ENCODE measurements at places on chromosomes 7 and 10. TPM values are rescaled to one million over a fixed set of nuclear protein-coding genes. Genes with fewer than 3 reads are reported as not detected.

Gene DYNC1I1
- total RNA-seq: 13.2 TPM

GRCh38 chr7:116439005-116439404, 60.5 kb upstream of the CAV2 start:
- DNase-seq: no peak

DNA sequence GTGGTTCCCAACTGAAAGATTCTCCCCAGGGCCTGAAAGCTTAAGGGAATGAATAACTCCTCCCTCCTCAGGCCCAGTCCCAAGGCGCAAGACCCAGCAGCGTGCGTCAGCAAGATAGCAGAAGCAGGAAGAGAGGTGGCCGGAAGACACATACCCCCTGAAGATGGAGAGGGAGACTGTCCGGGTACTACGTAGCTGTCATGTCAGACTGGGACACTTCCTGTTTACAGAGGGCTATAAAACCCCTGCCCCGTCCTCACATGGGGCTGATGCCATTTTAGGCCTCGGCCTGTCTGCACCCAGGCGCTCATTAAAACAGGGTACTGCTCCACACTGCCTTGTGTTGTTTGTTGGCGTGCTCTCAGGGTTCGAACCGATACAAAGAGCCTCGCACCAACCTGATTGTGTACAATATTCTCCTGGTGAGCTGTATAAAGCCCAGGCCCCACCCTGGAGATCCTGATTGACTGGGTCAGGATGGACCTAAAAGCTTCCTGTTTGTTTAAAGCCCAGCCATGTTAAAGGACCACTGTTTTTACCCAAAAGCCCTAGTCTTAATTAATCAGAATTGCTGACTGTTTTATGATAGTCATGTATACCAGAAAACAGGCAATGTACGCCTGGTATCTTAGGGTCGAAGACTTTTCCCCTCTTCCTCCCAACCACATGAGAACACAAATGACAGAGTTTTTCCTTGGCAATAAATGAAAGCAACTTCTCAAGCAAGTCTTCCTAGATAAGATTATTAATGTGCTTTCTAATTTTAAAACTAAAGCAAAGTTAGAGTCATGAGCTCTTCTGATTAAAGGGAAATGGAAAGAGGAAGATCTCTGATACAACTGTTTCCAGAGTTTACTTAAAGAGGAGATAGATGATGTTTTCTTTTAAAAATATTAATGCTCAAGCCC, 251.5 kb downstream of the DOCK4 start:
- no peak for DNase-seq

Gene PTPRE
- total RNA-seq: 14.5 TPM

Gene PALS2
- 5.7 TPM for total RNA-seq

Gene CTAGE8
- total RNA-seq: not detected

DNA sequence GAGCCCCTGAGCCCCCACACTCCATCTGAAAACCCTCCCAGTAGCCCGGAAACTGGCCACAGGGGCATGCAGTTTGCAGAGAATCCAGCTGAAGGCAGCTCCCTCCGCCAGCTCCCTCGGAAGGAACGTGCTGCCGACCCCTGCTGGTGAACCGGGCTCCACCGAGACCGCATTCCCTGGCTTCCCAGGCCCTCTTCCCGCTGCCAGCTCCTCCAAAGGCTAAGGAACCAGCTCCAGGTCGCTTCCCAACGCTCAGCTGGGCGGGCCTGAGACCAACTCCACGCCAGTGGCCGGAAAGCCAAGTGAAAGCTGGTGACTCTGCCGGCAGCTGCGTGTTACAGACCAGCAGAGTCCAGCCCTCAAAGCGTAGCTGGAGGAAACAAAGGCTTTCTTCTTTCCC, 35.8 kb downstream of the GPER1 start:
- DNase-seq: peak; percentile 94

GRCh38 chr7:17580141-17580540, 281.7 kb downstream of the AHR start:
- DNase-seq: no peak

GRCh38 chr10:662223-662605, 27.3 kb downstream of the DIP2C start:
- no peak for DNase-seq

GRCh38 chr7:81721437-81721836, 48.4 kb downstream of the HGF start:
- DNase-seq: no peak

Gene SMC3
- 14.8 TPM for total RNA-seq

DNA sequence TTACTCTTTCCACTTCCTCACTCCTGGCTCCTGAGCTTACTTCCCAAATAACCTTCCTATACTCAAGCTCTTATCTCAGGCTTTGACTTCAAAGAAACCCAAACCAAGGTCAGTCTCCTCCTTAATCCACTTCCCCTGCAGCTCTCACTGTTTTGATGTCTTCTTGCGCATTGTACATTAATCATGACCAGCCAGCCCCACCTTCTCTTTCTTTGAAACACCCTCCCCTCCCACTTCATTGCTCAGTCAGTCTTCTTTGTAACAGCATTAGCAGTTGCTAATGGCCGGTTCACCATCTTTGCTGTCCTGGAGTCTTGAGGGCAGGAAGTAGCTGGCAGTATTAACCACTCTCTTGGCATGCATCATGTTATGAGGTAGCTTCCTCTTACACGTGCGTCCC, 57.9 kb upstream of the CHCHD3 start:
- no peak for DNase-seq

DNA sequence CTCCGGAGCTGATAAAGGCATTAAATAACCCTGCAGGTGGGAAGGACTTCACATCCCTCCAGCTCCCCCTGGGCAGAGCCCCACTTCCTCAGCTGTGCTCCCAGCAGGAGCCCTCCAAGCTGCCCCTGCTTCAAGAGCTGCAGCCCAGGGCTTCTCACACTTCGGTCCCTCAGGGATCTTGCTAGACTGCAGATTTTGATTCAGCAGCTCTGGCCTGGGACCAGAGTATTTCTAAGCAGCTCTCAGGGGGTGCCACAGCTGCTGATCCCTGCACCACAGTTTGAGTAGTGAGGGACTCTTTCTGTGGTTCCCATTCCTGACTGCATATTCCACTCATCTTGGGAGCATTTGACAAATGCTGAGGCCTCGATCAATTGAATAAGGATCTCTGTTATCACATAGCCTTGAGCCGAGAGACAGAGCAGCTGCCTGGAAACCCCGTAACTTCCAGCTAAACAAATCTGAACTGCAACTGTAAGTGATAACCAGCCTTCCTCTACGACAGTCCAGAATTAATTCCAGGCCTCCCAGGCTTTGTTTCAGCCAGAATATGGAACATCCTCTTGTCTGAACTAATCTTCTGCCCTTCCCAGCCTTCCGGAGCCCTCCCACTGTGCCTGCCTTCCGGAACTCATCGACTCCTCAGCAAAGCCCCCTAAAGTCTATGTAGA, 161.4 kb downstream of the CCDC3 start:
- no peak for DNase-seq

- no peak for DNase-seq
Observed at GRCh38 chr10:53003094-53003493, 230.5 kb upstream of the MBL2 start.

DNA sequence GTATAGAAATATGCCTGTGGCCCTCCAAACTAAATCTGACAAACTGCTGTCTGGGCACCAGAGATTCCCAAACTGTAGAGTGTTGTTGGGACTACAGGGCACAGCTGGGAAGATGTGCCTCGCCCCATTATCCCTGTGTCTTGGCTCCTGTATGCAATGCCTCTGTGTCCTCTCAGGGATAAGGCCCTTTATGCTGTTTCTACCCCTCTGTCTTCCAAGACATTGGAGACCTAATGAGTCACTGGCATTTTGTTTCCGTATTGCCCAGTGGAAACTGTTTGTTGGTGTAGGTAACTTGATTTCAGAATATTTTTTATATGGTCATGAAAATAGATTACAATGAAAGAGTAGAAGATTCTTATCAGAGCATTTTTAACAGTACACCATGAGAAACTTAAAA, 183.2 kb downstream of the GLI3 start:
- DNase-seq: no peak

Gene NXPH1
- 0.32 TPM for total RNA-seq

DNA sequence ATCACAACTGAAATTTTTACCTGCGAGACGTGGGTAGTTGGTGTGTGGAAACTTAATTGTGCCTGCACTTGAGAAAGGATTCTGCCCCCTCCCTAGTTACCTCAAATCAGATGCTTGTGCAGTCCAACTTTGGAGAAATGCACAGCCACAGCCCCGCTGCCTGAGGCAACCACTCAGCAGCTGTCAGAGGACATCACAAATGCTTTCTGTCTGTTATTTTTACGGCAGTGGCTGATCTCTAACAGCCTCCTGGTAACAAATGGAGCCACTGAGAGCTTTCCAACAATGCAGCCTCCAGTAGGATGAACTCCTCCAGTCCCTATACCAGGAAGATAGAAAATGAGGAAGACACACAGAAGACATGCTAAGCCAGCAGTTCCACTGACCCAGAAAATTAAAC, 712.2 kb upstream of the GHITM start:
- DNase-seq: no peak

DNA sequence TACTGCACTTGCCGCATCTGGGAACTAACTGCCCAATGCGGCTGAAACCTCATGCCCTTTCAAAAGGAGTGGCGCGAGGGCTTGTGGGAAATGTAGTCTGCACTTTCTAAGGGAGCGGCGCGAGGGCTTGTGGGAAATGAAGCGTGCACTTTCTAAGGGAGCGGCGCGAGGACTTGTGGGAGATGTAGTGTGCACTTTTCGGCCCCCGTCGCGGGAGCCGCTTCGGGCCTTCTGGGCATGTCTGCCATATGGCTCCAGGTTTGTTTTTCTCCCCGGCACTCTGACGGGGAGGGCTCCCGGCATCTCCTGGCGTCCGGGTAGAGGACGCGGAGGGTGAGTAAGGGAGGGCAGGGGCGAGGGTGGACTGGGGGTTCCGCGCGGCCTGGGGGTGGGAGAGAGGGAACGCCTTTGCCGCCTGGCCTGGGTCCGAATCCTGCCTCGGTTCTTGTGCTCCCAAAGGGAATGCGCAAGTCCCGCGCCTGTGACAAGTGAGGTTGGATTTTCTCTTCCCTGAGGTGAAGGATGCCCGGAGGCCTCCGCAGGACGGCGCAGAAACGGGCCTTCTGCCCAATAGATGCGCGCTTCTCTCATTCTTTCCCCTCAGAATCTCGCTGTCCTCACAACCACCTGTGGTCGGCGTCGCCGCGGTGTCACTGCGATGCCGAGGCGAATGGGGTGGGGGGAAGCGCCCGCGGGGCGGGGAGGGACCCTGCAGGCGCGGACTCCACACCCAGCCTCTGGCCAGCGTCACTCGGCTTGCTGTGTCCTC, at the start of gene ZNF37A:
Gene ZNF37A, plus strand, starts transcription at position 180 of the 769 bp plus-strand sequence. CDS start 2,281 bp downstream, outside the sequence.
- DNase-seq: peak; percentile 97

DNA sequence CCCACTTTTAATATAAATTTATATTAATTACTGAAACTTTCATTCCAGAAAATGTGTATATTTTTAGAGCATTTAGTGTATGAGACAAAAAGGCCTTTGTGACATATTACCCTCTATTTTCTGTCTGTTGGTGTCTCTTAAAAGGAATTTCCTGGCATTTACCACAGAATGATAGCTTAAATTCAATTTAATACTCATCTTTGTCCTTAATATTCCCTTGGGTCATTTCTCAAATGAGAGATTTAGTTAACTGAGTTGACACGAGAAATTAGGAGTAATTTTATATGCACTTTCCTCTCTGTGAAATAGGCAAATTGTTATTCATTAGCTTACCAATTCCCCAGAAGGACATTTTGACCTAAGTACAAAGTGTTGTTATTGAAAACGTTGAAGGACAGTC, 101.7 kb upstream of the CTTNBP2 start:
- DNase-seq: no peak

Gene ASZ1
- total RNA-seq: not detected

DNA sequence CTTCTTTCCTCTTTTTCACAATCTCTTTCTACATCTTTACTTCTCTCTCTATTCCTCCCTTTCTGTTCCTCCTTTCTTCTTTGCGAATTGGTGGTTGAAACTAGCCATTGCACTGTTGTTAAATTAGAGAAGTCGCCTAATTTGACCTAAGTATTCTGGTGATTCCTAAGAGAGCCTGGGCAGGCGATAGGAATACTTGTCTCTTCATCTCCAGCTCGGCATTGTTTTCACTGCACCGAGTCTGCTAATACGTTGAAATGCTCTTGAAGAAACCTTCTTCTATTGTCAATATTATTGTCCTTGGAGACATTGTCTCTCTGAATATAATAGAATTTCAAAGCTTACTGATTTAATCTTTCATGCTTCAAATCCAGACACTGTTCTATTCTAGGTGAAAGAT, 31.7 kb downstream of the KCND2 start:
- DNase-seq: no peak

GRCh38 chr7:41206267-41206666, 496.6 kb downstream of the INHBA start:
- DNase-seq: no peak

GRCh38 chr10:74328388-74328787, 177.4 kb downstream of the ADK start:
- DNase-seq: no peak

DNA sequence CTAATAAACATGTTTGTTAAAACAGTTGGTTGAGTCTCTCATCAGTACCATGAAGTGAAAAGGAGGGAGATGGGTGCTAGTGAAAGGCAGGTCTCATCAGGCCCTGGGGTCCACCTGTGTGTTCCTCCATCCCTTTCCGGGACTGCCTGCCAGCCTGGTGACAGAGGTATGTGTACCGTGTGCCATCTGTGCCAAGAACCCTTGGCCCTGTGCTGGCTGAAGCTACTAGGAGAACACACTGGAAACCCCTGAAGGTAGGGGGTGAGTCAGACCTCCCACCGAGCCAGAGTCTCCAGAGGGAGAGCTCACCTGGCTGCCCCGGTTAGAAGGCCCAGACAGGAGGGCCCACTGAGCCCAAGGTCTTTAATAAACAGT, 2.3 kb downstream of the DDIT4 start:
- DNase-seq: no peak

- no peak for DNase-seq
Observed at GRCh38 chr7:34177476-34177875, 272.1 kb downstream of the BMPER start.

Gene STK31
- total RNA-seq: 1.6 TPM

DNA sequence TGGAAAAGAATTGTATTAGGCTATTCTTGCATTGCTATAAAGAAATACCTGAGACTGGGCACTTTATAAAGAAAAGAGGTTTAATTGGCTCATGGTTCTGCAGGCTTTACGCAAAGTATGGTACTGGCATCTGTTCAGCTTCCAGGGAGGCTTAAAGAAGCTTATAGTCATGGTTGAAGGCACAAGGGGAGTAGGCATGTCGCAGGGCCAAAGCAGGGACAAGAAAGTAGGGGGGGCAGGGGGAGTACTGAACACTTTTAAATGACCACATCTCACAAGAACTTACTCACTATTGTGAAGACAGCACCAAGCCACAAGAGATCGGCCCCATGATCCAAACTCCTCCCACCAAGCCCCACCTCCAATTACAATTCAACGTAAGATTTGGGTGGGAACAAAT, 152.5 kb upstream of the PHF14 start:
- no peak for DNase-seq
